ENCODE measurements at places on chromosomes 6 and 20.

DNA sequence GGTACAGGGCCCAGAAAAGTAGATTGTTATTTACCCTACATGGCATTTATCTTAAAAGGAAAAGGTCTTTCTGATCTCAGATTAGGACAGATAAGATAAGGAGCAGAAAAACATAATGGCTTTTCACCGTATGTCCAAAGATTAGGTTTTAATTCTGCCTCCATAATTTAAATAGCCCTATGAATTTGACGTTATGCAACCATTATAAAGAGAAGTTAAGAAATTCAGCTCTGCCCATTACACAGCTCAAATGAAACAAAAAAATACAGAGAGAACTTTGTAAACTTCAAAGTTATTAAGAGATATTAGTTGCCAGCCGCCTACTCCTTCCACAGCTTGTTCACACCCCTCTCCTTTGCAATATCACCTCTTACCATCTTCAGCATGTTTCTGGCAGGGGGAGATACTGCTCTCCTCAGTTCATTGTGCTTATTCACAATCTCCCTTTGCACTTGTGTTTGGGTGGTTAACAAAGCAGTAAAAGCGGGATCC lies 8.1 kb downstream of the CRISP3 start:
- no peak for DNase-seq

- DNase-seq: no peak
Measured at GRCh38 chr20:8424010-8424409, 291.9 kb downstream of the PLCB1 start.

- no peak for DNase-seq
Measured at GRCh38 chr20:5191829-5192569, 65.2 kb downstream of the CDS2 start.

GRCh38 chr20:49526056-49526455 lies 41.9 kb downstream of the PTGIS start:
- no peak for DNase-seq

All from stimulated activated CD8-positive, alpha-beta memory T cell treated with anti-CD3 and anti-CD28 coated beads, Interleukin-4, amount 100 ng/mL, for 24 hours (primary cell).